ENCODE measurements at places on chromosomes 13 and 19. TPM values are rescaled to one million over a fixed set of nuclear protein-coding genes. Genes with fewer than 3 reads are reported as not detected.
A peak's percentile ranks its signal among the peaks of the same experiment; 100 is the strongest.

- no peak for DNase-seq
Measured at GRCh38 chr13:71461892-71462291, 405.1 kb downstream of the DACH1 start.

DNA sequence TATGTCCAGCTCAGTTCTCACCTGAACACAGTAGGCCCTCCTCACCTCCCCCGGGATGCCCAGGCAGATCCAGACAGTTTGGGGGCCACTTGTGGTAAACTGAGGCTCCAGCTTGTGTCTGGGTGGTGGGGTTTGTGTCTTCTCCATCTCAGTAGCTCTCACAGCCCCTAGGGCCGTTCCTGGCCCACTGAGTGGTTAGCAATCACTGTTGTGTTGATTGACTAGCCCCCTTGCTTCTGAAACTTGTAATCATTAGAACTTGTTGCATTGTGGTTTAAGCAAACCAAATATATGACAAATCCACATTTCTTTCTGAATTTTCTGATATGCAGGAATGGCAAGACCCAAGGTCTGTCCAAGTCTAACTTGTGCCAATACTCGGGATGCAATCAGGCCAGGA lies 13.9 kb upstream of the ZNF536 start:
- no peak for DNase-seq

GRCh38 chr13:73677048-73677601 lies 457.1 kb downstream of the KLF12 start:
- no peak for DNase-seq

GRCh38 chr19:3024870-3025548 lies 4.1 kb downstream of the TLE2 start:
- no peak for DNase-seq

- DNase-seq = peak; percentile 38
Measured at GRCh38 chr13:49733181-49733951, 42.1 kb upstream of the EBPL start.

GRCh38 chr13:107865643-107866031 lies 349.7 kb downstream of the LIG4 start:
- DNase-seq = no peak

DNA sequence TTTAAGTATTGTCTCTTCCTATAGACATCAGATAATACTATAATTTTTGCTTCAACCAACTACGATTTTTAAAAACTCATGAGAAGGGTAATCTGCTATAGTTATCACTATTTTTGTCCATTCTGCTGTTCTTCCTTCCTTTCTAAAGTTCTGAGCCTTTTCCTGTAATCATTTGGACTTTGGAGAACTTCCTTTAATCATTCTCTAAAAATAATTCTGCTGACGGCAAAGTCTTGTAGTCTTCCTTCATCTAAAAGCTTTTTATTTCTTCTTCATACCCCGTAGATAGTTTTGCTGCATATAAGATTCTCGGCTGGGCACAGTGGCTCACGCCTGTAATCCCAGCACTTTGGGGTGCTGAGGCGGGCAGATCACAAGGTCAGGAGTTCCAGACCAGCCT lies 5.1 kb upstream of the FCGBP start:
- DNase-seq = no peak

GRCh38 chr13:52811841-52812240 lies 36.6 kb downstream of the PCDH8 start:
- no peak for DNase-seq

GRCh38 chr13:110565296-110565695 lies 3.8 kb upstream of the RAB20 start:
- no peak for DNase-seq

DNA sequence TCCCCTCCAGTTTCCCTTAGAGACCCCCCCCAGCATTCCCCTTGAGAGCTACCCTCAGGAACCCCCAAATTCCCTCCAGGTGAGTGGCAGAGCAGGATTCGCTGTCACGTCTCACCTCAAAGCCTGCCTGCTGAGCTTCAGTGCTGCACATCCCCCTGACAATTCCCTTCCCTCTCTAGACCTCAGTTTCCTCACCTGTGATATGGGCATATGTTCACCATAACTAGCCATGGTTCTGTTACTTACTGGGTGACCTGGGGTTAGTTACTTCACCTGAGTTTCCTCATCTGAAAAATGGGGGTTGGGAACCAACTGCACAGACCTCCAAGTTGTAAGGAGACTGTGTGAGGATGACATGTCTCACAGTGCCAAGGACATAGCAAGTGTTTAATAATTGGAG lies 75.5 kb downstream of the RYR1 start:
- no peak for DNase-seq

DNA sequence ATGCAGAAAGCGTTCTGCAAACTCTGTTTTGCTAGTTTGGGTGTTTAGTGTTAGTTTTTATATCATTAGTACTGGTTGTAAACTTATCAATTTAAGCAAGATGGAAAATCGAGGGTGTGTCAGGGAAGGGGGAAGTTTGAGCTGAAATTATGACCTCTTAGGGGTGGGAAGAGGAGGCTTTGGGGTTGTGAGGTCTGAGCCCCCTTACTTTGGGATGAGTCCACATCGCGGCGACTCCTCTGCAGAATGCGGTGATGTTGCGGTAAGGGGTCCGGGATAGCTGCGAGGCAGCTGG lies 743 bp upstream of the NDUFS7 start:
- DNase-seq = no peak

DNA sequence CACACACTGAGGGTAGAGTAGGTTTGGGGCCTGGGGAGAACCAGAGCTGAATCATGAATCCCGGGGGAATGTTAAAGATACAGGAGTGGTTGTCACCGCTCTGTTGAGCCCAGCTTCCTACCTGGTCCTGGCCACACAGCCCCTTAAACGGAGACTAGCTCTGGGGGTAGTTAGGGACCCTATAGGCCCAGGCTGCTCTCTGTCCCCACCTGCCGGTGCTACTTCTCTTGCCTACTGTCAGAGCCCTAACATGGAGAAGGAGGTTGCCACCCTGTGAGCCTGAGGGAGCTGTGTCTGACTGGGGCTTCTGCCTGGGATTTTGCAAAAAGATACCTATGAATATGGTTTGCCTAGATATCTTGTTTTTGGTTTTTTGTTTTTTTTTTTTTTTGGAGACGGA lies 36.6 kb upstream of the ZNF429 start:
- no peak for DNase-seq

DNA sequence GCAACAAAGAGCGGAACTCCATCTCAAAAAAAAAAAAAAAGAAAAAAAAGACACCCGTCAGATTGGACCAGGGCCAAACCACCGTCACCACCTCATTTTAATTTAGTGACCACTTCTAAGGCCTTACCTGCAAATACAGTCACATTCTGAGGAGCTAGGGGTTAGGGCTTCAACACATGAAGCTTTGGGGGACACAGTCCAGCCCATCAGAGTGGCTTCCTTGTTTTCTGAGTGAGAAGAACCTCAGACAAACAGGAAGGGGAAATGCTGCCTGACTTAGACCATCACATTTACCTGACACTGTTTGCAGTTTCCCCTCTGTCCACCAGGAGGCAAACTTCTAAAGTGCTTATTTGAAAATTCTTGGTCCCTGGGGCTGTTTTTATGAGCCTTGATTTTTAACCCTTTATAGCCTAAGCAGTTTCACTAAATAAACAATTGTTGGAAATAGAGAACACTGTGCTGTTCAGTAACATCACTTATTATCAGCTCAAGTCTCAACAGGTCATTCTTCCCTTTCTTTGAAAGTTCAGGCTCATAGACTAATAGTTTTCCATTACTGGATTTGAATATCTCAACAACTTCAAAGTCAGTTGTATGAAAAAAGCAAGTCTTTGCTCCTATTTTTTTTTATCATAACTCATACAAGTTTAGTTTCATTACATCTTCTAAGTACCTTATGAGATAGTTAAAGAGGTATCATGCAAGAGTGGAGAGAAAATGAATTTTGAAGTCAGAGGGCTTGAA lies 74.9 kb upstream of the WASF3 start:
- peak; percentile 43 for DNase-seq

GRCh38 chr13:86974995-86975328 lies 696.2 kb upstream of the SLITRK5 start:
- DNase-seq = no peak

GRCh38 chr19:5587661-5588060 lies 19.9 kb upstream of the TINCR start:
- DNase-seq = no peak

The C1QTNF9 gene
- total RNA-seq = not detected

The BORA gene
- total RNA-seq = 42.6 TPM

The NCR1 gene
- total RNA-seq = not detected

The ZNF99 gene
- total RNA-seq = not detected

The CDX2 gene
- 0.07 TPM for total RNA-seq
